ENCODE measurements at places on chromosomes 3 and 15. TPM values are rescaled to one million over a fixed set of nuclear protein-coding genes. Genes with fewer than 3 reads are reported as not detected.

DNA sequence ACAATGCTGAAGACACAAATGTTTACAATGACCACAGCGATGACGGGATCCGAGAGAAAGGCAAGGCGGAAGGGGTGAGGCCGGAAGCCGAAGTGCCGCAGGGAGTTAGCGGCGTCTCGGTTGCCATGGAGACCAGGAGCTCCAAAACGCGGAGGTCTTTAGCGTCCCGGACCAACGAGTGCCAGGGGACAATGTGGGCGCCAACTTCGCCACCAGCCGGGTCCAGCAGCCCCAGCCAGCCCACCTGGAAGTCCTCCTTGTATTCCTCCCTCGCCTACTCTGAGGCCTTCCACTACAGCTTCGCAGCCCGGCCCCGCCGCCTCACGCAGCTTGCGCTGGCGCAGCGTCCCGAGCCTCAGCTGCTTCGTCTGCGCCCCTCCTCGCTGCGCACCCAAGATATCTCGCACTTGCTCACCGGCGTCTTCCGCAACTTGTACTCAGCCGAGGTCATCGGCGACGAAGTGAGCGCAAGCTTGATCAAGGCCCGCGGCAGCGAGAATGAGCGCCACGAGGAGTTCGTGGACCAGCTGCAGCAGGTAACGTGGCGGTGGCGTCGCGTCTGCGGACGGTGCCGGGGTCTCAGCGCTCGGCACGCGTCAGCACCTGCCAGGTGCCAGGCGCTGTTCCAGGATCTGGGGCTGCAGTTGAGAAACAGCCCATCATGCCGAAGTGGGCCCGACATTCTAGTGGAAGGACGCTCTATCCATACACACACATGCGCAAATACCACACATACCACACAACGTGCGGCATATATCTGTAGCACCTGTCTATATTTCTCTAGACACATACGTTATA lies at the start of gene DLEC1:
Gene DLEC1, plus strand, starts transcription at position 108 of the 798 bp plus-strand sequence. Its CDS starts 18 bp downstream, at position 126.
- DNase-seq: peak; percentile 64

- DNase-seq: no peak
These were observed 891.3 kb downstream of the SQOR start for GRCh38 chr15:46525984-46526725.

GRCh38 chr3:142509079-142509478 lies 61.2 kb upstream of the XRN1 start:
- no peak for DNase-seq

ERC2 gene
- total RNA-seq: 3.0 TPM

DNA sequence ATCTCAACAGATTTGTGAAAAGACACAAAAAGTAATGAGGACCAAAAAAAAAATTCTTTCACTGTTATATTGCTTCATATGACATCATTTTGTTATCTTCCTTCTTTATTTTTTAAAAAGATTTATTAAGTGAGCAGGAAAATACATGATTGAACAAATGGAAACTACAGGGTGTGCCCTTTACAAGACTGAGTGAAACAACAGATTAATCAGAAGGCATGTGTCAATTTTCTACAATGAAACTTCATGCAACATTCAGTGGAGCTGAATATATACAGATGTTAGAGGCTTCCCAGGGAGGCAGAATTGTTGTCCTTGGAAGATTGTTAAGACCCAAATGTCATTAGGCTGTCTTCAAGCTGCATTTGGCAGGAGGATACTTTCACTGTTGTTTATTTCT lies 28.4 kb upstream of the SLC2A2 start:
- no peak for DNase-seq

DNA sequence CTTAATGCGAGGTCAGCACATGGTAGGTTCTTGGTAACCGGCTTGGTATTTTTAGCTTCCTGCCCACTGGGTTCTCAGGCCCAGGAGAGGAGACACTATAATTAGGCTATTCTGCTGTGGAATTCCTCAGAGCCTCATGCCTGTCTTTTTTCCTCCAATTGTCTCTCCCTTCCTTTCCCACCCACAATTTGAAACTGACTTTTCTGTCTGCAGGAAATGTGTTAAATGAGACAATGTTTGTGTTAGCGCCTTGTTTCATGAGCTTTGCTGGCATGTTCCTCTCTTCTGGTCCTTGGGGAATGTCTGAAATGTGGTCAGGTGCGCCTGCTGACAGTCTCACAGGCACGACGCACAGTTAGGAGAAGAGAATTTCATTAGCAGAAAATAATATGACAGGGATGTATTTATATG lies 223.6 kb upstream of the CTNNB1 start:
- DNase-seq: no peak

DNA sequence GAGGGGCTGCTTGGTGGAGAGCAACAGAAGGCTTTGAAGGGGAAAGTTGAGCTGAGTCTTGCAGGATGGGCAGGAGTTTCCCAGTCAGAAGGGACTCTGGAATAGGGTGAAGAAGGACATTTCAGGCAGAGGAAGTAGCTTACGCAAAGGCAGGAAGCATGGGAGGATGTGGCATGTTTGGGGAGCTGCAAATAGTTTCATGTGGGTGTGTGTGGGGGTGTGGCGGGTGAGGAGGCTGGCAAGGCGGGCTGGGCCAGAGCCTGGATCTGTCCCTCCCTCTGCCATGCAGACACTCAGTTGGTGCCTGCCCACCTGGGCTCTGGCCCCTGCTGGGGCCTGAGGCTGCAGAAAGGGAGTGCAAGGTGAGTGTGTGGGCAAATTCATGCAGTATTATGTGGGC lies 10.4 kb downstream of the TEX264 start:
- no peak for DNase-seq

- no peak for DNase-seq
These were observed 14.9 kb downstream of the SPRED1 start for GRCh38 chr15:38267421-38268022.

P2RY1 gene
- total RNA-seq: 23.7 TPM

DNA sequence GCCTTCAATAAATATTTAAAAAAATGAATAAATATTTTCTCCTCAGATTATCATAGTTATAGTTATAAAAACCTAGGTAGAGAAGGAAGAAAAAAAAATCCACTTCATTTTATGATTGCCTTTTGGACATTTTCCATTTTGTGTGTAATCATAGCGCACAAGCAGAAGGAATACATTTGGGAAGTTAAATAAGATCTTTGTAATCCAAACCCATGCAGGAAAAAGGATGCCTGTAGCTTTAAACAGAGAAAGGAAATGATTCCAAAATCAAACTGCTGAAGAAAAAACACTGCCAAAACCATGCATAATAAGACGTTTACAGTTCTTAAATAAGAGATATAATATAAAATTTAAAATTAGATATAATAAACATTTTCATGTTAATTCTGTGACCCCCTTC lies 7.4 kb upstream of the CCDC54 start:
- DNase-seq: no peak

VEPH1 gene
- total RNA-seq: 0.74 TPM

- DNase-seq: no peak
These were observed 27.8 kb downstream of the FAM43A start for GRCh38 chr3:194713299-194714136.

DNA sequence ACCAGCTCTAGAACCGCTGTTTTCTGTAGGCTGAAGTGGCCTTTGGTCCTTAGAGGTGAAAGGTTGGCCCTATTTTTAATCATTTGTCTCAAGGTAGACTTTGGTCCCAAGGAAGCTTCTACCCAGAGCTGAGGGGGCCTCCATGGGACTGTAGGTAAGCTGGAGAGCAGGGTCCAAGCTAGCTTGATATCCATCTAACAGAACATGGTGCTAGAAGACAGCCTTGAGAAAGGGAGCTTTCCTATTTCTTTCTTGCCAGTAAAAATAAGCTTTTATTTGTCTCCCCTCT lies 3.6 kb upstream of the TNFAIP8L3 start:
- DNase-seq: no peak

PRR20G gene
- not detected for total RNA-seq

GRCh38 chr3:126146034-126146433 lies 34.4 kb downstream of the ALDH1L1 start:
- DNase-seq: no peak

DNA sequence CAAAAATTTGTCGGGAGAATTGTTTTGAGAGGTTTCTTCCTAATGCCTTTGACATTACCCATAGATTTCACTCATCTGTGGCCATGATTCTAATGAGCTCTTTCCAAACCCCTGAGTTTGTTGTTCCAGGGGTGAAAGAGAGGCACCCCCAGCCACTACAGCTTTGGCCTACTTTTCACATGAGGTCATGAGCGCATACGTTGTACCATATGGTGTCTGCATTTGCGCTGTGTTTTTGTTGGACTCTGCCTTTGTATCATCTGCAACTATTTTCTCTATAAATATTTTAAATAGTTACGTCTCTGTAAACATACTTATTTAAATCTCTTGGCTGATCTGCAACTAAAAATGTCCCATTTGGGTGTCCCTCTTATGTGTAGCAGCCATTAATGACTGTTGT lies 107.9 kb downstream of the LRTM1 start:
- no peak for DNase-seq

- DNase-seq: no peak
These were observed 814 bp upstream of the TEX264 start for GRCh38 chr3:51670053-51670822.

ZNF662 gene
- total RNA-seq: 22.5 TPM

DNA sequence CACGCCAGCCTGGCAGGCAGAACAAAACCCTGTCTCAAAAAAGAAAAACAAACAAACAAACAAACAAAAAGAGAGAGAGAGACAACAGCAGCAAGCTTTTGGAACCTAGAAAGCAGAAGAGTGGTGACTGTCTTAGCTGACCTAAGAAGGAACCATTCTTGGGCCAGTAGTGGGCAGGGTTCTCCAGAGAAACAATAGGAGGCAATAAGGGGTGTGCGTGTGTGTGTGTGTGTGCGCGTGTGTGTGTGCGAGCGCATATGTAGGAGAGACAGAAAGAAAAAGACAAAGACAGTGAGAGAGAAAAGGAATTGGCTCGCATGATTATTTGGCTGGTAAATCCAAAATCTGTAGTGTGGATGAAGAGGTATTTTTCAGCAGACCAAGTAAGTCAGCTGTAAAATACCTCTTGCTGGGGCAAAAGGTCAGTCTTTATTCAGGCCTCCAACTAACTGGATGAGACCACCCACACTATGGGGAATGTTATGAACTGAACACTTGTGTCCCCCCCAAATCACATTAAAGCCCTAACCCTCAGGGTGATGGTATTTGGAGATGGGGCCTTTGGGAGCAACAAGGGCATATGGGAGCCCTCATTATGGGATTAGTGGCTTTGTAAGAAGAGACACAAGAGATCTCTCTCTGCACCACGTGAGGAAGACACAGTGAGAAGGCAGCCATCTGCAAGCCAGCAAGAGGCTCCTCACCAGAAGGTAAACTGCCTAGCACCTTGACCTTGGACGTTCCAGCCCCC lies 15.1 kb upstream of the BLM start:
- no peak for DNase-seq

DNA sequence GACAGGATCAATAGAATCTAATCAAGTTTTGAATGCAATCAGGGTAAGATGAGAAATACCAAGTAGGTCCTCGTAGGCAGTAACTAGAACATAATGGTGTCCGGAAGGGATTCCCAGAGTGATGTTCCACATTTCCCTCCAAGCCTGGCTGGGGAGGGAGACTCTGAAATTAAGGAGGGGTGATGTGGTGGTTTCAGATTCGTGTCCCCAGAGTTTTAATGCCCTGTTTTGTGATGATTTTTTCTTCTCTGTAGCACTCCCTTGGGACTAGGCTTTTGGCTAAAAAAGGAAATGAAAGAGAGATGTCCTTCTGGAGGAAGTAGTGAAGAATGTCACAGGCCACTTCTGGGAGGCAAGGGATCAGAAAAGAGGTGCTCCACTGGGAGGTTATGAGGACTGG lies 108.3 kb upstream of the CACNA2D3 start:
- DNase-seq: no peak

GRCh38 chr3:37806505-37807200 lies 55.0 kb upstream of the CTDSPL start:
- no peak for DNase-seq

GP9 gene
- total RNA-seq: not detected

DNA sequence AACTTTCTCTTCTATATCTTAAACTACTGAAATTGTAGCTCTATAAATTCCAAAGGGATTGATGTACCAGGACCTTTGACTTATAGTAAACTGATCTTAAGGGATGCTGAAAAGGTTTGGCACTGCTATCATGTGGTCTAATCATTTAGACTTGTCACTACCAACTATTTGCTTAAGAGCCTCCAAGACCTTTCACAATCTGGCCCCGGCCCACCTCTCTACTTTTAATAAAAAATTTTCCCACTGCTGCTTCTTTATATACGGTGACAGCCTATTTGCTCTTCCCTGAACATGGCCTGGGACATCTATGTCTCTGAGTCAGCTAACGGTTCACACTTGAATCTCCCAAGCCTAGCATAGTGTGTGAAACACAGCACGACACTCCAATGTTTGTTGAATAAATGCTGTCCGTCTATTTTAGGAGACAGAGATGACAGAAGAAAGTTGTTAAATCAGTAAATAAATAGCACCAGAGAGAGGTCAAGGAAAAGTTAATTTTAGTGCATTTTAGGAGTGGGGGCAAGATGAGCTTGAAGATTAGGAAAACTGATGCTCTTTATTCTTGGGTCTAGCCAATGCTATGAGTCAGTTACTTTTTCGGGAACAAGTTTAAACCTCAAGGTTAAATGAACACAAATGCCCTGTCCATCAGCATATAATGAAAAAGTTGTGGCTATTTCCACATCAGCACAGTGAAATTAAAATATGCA lies 212.9 kb downstream of the TIGIT start:
- DNase-seq: no peak

GRCh38 chr3:115660646-115661337 lies 37.5 kb downstream of the GAP43 start:
- DNase-seq: no peak
